ENCODE measurements at places on chromosomes 5 and 9.

- DNase-seq: no peak
These were observed 561.4 kb upstream of the FAM174A start for GRCh38 chr5:99973779-99974178.

GRCh38 chr9:121551985-121552753, 52.5 kb upstream of the GGTA1 start:
- DNase-seq: no peak

GRCh38 chr9:113563826-113564497, 100.4 kb downstream of the RGS3 start:
- DNase-seq: no peak

- DNase-seq: no peak
These were observed 96.7 kb downstream of the SUSD1 start for GRCh38 chr9:112078432-112078831.

All from stimulated activated CD8-positive, alpha-beta memory T cell treated with anti-CD3 and anti-CD28 coated beads, Interleukin-4, amount 100 ng/mL, for 1 hour (primary cell).